ENCODE measurements at places on chromosomes 7 and 10.
A peak's percentile ranks its signal among the peaks of the same experiment; 100 is the strongest.

GRCh38 chr7:45902820-45903219, 14.5 kb downstream of the IGFBP1 start:
- peaks cover 2% of the 10 kb centered on the region for H3K27me3 ChIP-seq
- H3K27ac ChIP-seq = no peak overlapping the region
- H3K4me1 ChIP-seq = no peaks in the 10 kb centered on the region
- H3K4me3 ChIP-seq = no peak overlapping the region
- DNase-seq = no peak
- no peaks in the 10 kb centered on the region for H3K36me3 ChIP-seq

DNA sequence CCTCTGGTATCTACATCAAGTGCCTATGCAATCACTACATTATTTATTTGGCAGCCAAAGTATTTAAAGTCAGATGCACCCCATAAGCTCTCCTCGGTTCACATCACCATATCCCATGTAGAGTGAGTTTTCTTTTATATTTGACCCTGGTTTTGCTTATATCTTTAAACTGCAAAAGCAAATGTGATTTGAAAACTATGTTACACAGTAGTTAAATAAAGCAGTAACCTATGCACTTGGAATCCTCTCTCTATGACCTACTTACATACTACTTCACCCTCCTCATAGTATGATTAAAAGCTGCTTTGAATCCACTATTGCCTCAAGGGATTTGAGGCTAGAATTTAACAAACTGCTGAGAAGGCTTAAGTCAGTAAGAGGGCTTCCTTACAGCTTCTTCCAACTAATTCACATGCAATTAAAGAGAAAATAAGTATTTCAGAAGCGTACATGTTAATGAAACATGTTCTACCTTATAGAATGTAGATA, 2.2 kb upstream of the CELF2 start:
- no peak overlapping the region for H3K27ac ChIP-seq
- H3K27me3 ChIP-seq = peaks cover 36% of the 10 kb centered on the region
- H3K4me3 ChIP-seq = no peak overlapping the region
- H3K4me1 ChIP-seq = no peaks in the 10 kb centered on the region
- no peak for DNase-seq
- no peaks in the 10 kb centered on the region for H3K36me3 ChIP-seq

DNA sequence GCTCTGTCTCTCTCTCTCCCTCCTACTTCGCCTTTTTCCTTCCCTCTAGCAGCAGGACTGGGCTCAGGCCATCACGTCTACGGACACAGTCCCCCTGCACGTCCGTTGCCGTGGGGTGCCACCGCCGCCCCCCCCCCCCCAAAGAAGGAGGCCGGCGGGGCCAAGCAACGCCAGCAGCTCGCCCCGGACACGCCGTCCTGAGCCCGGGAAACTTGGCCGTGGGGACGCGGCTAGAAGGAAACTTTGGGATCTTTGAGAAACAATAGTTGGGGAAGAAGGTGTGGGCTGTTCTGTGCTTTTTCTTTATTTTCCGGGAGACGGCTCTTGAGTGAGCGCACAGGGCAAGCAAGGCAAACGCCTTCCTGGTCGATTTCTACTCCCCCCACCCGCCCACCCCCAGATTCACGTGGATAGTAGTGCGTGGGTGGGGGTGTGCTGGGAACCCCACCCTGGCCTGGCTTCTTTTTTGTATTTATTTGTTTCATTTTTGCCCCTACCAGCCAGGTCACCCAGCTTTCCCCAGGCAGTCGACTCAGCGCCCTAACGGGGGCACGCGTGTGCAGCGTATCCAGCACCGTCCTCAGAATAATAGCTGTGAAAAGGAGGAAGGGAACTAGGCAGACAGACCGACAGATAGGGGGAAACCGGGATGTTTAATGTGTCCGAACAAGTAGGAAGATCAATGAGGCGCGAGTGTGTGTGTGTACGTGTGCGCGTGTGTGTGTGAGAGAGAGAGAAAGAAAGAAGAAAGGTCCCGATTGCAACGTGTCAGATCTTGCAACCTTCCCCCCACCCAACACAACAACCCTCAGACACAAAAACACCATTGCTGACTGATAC, 1.4 kb downstream of the MXI1 start:
- no peaks in the 10 kb centered on the region for H3K27me3 ChIP-seq
- no peaks in the 10 kb centered on the region for H3K36me3 ChIP-seq
- peak overlapping the region; percentile 66 for H3K27ac ChIP-seq
- H3K4me1 ChIP-seq = peaks cover 26% of the 10 kb centered on the region

DNA sequence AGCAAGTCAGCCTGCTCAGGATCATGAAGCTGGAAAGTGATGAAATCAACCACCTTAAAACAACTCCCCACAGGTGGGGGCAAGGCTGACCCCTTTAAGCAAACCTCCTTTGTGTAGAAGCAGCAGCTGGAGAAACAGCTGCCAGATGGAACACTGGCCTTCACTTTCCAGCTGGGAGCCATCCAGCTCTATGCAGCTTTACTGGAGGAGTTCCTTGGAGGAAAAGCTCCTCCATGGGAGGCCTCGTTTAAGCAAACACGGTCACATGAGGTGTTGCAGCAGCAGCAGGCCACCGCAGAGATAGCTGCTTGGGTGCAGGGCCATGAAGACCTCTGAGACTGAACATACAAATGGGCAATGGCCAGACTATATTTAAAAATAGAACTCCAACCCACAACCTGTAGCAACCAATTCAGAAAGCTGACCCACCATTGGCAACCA, 13.0 kb upstream of the DLG5 start:
- H3K27ac ChIP-seq = peak overlapping the region; percentile 74
- no peaks in the 10 kb centered on the region for H3K36me3 ChIP-seq
- DNase-seq = peak; percentile 60
- H3K4me1 ChIP-seq = peaks cover 25% of the 10 kb centered on the region

- no peaks in the 10 kb centered on the region for H3K27me3 ChIP-seq
- no peak overlapping the region for H3K27ac ChIP-seq
- no peaks in the 10 kb centered on the region for H3K4me1 ChIP-seq
- no peaks in the 10 kb centered on the region for H3K36me3 ChIP-seq
These were observed 487.4 kb upstream of the CELF2 start for GRCh38 chr10:10530313-10530712.

Data from large intestine (tissue), 12 donors.